ENCODE measurements at places on chromosomes 7 and 10.

GRCh38 chr7:901388-902154 is 25.2 kb downstream of the GET4 start:
- peak; percentile 90 for DNase-seq

- no peak for DNase-seq
These were observed 612 bp downstream of the KCP start for GRCh38 chr7:128909625-128910568.

GRCh38 chr7:33099154-33099940 is 9.9 kb downstream of the RP9 start:
- no peak for DNase-seq

GRCh38 chr10:25682203-25682851 is 251.7 kb upstream of the MYO3A start:
- peak; percentile 6 for DNase-seq

GRCh38 chr10:5573319-5573950 is 48.7 kb downstream of the CALML3 start:
- no peak for DNase-seq

- DNase-seq, result no peak
These were observed 31.9 kb downstream of the PALD1 start for GRCh38 chr10:70510453-70510852.

- no peak for DNase-seq
These were observed 140.0 kb downstream of the ITGB8 start for GRCh38 chr7:20470726-20471125.

DNA sequence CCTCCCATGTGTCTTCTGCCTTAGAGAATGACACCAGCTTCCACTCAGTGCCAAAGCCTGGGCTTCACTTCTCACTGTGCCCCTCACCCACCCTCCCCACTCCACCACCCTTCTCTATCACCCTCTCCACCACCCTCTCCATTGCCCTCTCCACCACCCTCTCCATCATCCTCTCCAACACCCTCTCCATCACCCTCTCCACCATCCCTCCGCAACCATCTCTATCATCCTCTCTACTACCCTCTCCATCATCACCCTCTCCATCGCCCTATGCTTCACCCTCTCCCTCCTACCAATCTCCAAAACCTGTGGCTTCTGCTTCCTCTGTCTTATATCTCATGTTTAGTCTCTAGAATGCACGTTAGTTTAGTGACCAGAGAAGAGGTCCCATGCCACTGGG is 91.0 kb upstream of the TMEM72 start:
- DNase-seq, result no peak

DNA sequence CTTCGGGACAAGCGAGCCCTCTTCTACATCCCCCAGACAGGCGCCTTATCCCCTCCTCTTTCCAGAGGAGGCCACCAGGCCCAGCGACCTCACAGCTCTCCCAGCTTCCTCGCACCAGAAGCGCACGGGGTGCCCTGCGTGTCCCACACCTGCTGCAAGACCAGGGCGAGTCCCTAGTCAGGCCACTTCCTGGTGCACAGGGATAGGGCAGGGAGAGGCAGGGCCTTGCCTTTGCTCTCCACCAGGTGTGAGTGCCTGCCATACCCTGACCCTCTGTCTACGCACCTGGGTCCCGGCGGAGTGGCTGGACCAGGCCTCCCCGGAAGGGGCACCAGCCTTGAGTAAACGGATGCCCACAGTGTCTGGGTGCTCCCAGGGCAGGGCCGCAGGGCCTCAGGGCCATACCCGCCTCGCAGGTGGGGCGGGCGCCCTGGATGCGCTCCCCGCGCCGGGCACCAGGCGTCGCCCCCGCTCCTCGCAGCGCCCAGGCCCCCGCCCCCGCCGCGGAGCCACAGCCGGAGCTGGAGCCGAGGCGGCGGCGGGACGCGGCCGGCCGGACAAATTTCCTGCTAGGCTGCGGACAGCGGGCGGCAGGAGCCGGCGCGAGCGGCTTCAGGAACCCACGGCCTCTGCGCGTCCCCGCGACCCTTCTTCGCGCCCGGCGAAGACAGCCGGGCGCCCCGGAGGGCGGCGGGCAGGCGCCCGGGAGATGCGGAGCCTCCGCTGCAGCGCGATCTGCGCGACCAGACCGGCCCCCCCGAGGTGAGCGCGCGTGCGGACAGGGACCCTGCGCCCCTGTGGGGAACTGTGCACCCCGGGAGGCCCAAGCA is at the start of gene PTPRE:
Gene PTPRE (plus strand): TSS at position 556 of the 830 bp plus-strand sequence. CDS start 133,779 bp downstream, outside the sequence.
- DNase-seq, result peak; percentile 17

DNA sequence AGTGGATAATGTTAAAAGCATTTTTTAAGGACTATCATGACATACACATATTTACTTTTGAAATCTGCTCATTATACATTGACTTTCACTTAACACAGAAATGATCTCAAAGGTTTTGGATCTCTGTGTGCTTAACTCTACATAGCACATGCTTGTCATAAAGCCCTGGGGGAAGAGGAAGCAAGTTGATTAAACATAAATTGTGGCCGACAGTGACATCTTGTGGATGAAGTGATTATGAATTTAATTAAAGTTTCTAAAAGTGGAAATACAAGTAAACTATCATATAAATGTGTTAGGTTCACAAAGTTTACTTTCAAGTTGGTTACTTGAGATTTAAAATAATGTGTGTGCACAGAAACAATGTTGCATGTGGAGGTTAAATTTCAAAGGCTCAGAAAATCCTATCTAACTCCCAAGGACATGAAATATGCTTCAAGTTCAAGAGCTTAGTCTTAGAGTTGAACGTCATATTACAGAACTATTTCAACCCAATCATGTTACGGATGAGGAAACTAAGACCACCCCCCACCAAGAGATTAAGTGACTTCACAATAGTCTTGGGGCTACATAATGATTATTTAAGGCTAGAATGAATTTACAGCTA is 1247.8 kb downstream of the GATA3 start:
- DNase-seq, result no peak

DNA sequence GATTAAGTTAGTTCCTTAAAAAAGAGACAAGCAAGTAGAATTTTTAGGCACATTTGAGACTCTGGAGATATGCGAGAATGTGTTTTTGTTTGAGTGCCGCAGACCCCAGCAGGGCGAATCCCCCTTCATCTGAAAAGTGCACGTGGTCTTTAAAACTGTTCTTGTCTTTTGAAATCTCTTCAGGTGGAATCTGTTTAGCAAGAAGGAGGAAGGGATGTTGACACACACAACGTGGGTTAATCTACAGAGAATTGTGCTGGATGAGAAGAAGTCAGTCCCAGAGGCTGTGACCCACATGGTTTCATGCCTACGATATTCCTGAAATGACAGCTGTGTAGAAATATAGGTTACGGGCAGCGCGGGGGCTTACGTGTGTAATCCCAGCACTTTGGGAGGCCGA is 27.1 kb upstream of the ZFAND2A start:
- no peak for DNase-seq

DNA sequence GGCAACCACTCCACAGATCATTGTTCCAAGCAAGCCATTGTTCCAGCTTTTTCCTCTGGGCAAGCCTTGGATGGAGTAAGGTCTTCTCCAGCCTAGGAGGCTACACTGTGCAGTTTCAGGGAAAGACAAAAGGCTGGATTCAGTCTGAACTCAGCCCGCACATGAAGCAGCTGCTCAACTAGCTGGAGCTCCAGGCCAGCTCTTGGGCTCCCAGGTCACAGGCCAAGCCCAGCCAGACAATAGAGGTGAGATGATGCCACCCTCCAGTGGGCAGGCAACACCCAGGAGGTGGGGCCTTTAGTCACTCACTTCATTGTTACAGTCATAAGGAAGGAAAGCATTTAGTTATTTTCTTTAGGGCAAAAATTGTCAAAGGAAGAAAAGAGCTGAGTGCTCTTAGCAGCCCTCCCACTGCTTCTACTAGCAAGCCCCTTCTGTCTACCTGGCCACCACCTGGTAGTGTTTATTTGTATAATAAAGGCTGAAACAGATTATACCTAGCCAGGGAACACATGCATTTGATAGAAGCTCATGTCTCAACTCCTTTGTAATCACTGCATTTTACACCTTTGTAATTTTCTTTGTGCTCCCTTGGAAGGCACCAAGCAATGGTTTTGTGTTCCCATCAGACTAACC is 253.4 kb downstream of the WDR11 start:
- DNase-seq, result no peak

GRCh38 chr10:79346388-79347225 is 662 bp upstream of the PPIF start:
- DNase-seq, result no peak

All from NCI-H2029 (cell line).